ENCODE measurements at places on chromosomes 2 and 18.

DNA sequence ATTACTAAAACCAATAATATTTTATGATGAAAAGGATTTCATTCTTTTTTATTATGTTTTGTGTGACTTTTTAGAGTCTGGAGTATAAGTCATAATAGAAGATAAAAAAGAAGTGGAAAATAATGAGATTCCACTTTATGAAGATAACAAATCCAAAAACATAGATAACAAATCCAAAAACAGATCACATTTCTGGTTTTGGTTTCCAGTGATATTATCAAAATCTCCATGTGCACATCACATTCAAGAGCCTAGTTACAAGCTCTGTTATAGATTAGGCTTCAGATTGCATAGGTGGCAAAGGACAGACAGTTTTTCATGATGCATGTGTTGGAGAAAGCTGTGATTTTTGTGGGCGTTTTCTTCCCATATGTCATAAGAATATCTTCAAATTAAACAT lies 648.2 kb downstream of the STK39 start:
- DNase-seq, result no peak

DNA sequence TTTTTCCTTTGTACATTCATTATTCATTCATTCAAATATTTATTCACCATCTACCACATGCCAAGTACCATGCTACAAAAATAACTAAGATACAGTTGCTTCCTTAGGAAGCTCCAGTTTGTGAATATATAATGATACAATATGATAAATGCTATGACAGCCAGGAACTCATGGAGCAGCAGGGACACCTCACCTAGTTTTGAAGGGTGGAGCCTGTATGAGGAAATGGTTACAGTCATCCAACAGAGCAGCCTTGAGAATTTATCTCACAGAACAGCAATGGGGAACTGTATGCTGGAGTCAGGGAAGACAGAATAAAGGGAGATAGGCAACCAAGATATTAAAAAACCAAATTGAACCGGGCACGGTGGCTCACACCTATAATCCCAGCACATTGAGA lies 124.0 kb downstream of the OSBPL1A start:
- DNase-seq, result no peak

DNA sequence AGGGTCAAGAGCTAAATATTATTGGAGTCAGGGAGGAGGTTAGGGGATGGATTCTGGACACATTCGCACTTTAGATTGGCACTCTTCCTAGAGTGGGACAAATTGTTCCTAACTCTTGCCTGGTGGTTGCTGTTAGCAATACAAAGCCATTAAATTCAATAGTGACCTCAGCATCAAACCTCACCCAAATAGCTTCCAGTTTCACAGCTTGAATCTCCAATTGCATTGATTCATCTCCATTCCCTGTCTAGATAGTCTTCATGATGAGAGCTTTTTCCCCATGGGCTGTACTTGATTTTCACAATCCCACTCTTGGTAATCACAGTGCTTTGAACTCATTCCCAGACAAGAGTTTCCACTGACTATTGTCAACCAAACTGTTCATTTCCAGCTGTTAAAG lies 585.9 kb upstream of the SYT4 start:
- DNase-seq, result no peak

DNA sequence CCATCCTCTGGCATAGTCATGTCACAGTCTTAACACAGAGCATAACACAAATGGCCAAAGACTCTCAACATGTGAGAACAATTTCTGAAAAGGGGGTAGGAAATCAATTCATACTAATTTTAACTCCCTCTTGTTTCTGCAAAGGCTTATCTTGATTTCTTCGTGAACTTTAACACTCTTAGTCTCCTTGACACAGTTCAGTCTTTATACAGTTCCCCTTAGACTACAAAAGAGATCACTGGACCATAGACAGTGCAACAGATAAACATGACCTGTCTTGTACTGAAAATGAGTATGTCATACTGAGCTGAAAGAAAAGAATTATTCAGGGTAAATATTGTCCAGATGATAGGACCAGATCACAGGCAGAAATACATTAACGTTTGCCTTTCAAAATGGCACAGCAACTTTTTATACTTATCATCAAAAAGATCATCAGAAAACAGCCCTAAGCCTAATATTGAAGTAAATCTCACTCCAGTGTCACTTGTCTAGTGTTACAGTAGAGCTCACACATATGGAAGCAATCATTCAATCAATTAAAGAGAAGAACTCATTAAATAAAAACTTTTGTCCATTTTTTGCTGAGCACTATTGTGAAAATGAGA lies 56.4 kb upstream of the VRK2 start:
- DNase-seq, result no peak

DNA sequence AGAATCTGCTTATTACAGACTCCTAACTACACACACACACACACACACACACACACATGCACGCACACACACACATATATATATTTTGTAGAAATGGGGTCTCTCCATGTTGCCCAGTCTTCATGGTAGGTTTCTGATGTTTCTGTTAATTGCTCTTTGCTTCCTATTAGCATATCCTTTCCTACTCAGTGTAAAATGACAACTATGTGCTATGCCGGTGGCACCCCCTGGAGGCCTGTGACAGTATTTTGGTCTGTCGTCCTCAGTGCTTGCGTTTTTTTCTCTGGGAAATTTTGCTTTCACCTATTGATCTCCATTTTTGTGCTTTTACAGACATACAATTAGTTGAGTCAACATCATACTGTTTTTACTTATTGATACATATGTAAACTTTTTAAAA lies 322.1 kb downstream of the LRRTM1 start:
- DNase-seq, result peak; percentile 15

- peak; percentile 7 for DNase-seq
Observed at GRCh38 chr2:159150280-159150746, 136.2 kb downstream of the WDSUB1 start.

DNA sequence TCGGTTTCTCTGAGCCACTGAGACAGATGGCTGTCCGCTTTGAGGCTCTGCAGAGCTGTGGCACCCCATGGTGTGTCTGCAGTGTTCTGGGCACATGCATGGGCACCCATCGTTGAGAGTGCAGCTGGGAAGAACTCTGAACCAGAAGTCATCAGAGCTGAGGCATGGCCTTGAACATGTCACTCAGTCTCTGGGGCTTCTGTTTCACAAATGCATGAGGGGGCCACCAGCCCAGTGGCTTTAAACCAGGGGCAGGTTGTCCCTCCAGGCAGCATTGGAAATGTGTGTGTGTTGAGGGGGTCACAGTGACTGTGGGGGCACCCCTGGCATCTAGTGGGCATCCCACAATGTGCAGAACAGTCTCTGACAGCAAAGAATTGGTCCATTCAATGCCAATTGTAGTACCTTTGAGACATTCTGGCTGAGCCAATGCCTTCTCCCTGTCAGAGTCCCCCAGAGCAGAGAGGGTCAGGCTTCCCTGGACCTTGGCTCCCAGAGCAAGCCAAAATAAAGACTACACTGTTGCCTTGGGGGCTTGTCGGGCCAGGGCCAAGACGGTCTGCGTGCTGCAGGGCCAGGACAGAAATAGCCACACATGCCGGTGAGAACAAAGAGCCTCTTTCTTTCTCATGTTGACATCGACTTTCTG lies 9.3 kb upstream of the PSMD1 start:
- no peak for DNase-seq

DNA sequence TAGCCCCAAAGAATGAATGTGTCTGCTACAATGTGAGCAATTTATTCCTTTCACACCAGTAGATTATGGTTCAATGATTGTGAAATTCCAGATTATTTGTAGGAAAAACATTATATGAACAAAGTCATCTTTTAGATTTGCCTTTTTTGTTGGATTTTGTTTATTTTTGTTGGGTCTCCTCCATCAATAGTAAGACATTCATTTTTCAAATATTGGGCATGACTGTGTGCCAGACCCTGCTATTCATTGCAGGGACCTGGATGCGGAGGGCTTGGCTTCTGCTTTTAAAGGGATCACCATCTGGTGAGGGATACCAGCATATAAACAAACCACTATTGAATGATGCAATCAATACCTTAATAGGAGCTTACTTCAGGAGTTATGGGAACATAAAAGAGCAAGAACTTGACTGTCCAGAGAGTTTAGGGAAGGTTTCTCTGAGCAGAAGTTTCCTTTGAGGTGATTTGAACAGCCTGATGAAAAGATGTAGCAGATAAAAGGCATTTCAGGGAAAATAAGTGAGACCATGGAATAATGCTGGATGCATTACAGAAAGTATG lies 486.7 kb downstream of the EPHA4 start:
- no peak for DNase-seq

- DNase-seq, result no peak
Observed at GRCh38 chr2:119425119-119425405, 6.6 kb upstream of the TMEM37 start.

- peak; percentile 88 for DNase-seq
Observed at GRCh38 chr2:201116115-201116958, at the start of gene CFLAR. Gene CFLAR, plus strand, starts transcription at chr2:201116164. Its CDS starts 13,702 bp downstream, at chr2:201129866.

GRCh38 chr2:1137913-1138391 lies 187.3 kb downstream of the SNTG2 start:
- DNase-seq, result no peak

DNA sequence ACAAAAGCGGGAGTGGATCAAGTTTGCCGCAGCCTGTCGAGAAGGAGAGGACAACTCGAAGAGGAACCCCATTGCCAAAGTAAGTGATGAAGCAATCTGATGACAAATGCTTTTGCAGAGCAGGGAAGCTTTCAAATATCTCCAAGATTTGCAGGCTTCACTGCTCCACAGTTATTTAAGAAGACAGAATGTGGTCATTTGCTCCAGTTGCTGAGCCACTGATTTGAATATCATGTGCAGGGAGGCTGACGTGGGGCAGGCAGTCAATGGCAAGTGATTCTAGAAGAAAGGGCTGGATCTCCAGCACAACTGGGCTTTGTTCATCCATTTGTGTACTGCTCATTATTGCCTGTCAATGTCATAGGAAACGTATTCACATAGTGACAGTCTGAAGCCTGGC lies 10.2 kb downstream of the DSG4 start:
- DNase-seq, result no peak

DNA sequence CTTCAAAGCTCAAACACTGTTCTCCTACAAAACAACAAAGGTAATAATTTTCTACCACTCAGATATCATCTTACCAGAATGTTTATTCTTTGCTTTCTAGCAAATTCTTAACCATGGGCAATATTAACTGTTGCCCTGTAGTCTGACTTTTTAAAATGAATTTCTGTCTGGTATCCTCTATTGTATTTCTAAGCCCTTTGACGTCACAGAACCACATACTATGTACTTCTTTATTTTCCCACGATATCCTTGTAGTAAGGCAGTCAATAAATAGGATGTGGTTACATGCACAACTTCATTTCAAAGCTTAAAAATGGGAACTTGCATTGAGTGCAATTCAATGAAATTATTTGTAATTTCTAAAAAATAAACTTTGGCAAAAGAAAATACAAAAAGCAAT lies 58.7 kb downstream of the THADA start:
- no peak for DNase-seq

- no peak for DNase-seq
Observed at GRCh38 chr2:131122496-131122895, 17.4 kb downstream of the PLEKHB2 start.

GRCh38 chr2:161039071-161039470 lies 121.2 kb upstream of the TANK start:
- DNase-seq, result no peak

DNA sequence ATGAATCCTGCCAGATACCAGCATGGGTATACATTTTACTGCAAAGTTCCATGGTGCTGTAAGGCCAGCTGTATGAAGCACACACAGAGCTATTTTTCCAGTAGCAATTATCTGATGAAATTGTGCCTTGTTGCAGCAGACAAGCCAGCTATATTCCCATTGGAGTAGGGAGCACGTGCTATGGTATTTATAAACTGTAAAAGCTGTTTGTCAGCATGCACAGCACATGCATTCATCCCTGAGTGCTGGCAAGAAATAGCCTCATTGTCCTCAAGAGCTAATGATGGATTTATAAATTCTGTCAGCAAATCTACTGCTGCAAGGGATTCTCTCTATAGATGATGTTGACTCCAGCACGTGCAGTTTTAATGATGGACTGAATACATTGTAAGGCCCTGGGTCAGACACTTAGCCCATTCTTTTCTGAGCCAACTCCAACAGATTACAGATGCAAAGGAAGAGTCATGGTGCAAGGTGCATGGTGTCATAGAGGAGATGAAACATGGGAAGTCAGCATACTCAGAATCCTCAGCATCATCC lies 61.7 kb downstream of the KCNS3 start:
- DNase-seq, result no peak

DNA sequence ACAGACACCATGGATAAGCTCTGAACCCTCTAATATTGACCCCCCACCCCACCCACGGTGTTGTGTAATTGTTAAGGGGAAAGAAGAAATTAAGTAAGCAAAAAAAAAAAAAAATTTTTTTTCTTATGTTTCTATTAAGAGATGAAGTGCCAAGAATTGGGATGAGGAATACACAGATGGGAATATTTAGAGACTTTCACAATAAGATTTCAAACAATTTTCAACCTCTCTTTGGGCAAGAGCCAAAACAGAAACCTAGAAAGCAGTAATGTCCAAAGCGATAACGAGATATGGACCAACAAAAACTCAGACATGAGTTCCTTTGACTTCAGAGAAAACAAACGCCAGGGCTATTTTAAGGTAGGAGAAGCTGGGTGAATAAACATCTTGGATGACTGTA lies 14.4 kb downstream of the PIEZO2 start:
- no peak for DNase-seq

- DNase-seq, result no peak
Observed at GRCh38 chr18:13103366-13103765, 112.2 kb downstream of the CEP192 start.

All from activated CD4-positive, alpha-beta T cell treated with anti-CD3 and anti-CD28 coated beads for 48 hours (primary cell).